D721Med (cell line): ENCODE measurements at places on chromosomes 3 and 15.

- peak; percentile 25 for DNase-seq
Measured at GRCh38 chr3:132029182-132029902, 5.5 kb downstream of the CPNE4 start.

DNA sequence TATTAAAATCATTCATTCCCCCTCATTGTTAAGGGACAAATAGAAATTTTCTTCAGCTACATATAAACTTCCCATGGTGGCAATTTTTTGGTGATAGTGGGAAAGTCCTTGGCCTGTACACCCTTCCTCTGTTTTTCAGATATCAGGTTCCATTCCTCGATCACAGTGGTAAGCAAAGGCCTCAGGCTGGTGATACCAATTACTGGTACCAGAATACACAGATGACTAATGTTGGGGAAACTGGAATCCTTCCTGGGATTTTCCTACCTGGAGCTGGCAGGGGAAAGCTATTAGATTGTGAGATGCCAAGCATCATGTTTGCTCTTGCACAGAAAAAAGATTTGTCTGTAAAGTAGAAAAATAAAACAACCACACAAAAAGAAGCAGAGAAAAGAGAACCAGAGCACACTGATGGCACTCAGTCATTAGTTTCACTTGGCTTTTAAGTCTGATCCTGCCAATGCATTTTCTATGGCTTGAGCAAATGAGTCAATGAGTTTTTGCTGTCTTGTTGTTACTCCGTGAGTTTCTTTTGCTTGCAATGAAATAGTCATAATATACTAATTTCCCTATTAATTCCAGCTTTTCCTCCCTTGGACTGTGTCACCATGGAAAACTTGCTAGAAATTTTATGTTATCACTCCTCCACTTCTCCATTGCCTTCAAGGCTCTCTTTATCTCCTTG lies 795.0 kb downstream of the ROBO1 start:
- no peak for DNase-seq

DNA sequence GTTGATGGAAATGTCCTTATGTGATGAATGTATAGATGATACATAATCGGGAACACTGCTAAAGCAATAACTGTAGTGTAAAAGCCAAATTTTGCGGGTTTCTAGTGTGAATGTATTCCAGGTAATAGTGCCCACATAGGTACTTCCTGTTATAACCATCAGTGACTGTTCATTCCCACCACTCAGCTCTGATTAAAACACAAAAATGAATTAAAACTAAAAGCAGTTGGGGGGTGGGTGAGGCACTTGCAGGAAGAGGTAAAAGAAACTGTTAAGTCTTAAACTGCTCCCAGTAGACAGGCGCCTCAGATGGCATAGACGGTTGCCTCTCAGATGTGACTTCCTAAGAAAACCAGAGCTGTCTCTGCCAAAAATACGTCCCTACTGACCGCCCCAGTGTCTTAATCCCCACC lies 893 bp upstream of the MTHFS start:
- no peak for DNase-seq

DNA sequence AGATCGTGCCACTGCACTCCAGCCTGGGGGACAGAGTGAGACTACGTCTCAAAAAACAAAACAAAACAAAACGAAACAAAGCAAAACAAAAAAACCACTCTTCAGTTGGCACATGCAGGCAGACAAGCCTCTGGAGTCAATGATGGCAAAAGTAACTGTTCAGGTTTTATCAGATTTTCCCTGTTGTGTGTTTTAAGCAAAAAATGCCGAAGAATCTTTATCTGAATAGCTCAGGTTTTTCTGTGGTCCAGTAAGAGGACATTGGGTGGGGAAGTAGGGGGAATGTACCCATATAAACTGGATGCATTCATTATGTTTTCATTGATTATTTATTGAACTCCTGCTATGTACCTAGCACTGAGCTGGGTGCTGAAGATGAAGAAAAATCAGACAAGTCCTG lies 20.8 kb upstream of the BCL2A1 start:
- DNase-seq: no peak

- no peak for DNase-seq
Measured at GRCh38 chr3:38582941-38583645, 66.4 kb downstream of the SCN5A start.

DNA sequence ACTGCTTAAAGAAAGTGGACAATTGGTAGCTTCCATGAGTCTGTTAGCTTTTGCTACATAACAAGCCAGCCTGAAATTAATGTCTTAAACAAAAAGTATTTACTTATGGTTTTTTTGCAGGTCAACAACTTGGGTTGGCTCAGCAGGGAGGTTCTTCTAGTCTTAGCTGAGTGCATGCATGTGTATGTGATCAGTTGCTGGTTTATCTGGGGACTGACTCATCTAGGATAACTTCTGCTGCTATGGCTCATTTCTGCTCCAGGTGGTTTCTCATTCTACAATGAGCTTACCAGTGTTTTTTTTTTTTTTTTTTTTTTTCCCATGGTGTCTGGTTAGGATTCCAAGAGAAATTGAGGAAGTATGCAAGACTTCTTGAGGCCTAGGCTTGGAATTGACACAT lies 244.7 kb downstream of the NSUN3 start:
- no peak for DNase-seq

GRCh38 chr15:38084289-38084688 lies 149.8 kb downstream of the TMCO5A start:
- no peak for DNase-seq
